Adipocyte (in vitro differentiated cells): ENCODE measurements at places on chromosomes 4 and X.

DNA sequence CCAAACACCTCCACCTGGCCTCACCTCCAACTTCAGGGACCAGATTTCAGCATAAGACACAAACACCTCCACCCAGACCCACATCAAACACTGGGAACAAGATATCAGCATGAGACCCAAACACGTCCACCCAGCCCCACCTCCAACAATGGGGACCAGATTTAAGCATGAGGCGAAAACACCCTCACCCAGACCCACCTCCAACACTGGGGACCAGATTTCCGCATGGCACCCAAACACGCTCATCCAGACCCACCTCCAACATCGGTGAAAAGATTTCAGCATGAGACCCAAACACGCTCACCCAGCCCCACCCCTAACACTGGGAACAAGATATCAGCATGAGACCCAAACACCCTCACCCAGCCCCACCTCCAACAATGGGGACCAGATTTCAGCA, 210.0 kb downstream of the ASMT start:
- no peak for DNase-seq

GRCh38 chr4:76809594-76810305, 88.2 kb downstream of the SOWAHB start:
- no peak for DNase-seq

GRCh38 chr4:39032218-39033085, at the start of gene TMEM156:
TSS of gene TMEM156 (minus strand) at chr4:39032409. CDS start at chr4:39032313, 96 bp downstream.
- no peak for DNase-seq

DNA sequence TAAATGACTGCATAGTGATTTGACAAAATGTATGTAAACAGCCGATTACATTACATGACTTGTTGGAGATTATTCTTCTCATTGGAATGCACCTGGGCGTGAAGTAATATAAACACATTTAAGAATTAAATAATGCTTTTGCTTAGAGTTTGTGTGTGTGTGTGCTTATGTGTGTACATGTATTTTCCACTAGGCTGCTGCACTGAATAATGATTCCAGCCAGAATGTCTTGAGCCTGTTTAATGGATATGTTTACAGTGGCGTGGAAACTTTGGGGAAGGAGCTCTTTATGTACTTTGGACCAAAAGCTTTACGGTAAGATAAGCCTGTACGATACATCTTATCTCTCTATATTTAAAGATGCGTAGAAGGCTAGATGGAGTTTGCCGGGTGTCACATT, 12.6 kb downstream of the NEIL3 start:
- no peak for DNase-seq

GRCh38 chr4:42391981-42392380, 5.3 kb upstream of the SHISA3 start:
- DNase-seq: no peak

GRCh38 chr4:98661371-98662054, 3.1 kb upstream of the TSPAN5 start:
- peak; percentile 62 for DNase-seq

DNA sequence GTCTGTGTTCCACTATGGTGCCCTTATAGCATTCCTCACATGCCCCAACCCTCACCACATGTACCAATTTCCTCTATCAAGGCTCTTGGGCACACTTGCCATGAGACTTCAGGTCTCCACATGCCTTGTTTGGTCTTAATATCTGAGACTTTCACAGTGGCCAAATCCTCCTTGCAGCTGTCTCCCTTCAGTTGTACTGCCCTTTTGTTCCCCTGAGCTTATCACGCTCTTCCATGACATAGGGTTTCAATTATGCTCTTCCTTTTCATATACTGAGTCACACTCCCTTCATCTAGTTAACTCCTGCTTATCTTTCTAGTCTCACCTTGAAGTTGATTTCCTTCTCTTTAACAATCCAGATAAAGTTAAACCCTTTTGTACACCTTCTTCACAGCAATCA, 212.9 kb downstream of the PDHA2 start:
- DNase-seq: peak; percentile 4

GRCh38 chr4:12105519-12105918, 676.8 kb upstream of the HS3ST1 start:
- DNase-seq: no peak

DNA sequence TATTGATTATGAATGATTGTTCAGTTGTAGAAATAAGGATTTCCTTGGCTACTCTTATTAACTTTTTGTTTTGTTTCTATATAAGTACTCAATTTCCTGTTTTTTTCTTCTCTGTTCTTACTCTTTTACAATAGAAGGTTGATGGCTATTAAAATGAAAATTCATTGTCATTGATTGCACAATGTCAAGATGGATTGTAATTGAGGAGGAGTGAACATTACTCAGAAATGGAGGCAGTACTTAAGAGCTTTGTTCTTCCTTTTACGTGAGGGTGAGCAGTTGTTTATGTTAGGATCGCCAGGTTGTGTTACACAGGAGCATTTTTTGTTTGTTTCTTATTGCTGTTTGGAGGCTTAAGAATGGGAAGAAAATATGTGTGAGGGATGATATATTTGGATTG, 2062.4 kb downstream of the ARAP2 start:
- no peak for DNase-seq

- DNase-seq: no peak
Observed at GRCh38 chrX:42450228-42450627, 327.7 kb downstream of the PPP1R2C start.

DNA sequence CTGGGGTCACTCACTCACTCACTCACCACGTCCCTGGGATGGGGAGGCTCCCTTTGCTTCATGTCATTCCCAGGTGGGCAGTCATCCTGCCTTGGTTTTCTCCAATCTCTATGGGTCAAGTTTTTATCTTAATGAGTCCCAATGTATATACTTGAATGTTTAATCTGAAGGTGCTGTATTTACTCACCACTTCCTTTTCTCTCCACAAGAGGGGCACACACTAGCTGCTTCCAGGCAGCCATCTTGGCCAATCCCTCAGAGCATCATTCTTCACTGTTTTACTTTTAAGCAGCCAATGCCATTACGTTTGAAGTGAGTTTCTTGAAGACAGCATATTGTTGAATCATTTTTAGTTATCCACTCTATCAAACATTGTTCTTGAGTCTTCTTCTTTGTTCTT, 153.4 kb upstream of the ARSJ start:
- no peak for DNase-seq

DNA sequence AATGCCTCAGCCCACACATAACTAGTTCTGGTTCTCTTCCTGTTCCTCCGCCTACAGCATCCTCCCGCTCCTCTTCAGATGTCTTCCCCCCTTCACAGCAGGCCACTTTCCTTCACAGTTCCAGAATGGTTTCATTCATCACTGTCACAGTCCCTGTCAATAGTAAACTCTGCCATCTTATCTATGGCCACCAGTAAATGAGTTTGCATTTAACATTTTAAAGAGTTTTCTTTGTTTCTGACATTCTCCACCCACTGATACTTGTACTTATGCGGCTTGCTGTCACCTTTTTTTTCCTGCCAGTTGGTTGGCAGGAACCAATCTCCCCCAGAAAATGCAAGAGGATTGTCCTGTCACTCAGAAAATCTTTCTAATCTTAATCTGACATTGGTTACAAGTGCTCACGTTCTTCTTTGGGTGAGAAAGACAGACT, 114.1 kb downstream of the GLUD2 start:
- DNase-seq: no peak

DNA sequence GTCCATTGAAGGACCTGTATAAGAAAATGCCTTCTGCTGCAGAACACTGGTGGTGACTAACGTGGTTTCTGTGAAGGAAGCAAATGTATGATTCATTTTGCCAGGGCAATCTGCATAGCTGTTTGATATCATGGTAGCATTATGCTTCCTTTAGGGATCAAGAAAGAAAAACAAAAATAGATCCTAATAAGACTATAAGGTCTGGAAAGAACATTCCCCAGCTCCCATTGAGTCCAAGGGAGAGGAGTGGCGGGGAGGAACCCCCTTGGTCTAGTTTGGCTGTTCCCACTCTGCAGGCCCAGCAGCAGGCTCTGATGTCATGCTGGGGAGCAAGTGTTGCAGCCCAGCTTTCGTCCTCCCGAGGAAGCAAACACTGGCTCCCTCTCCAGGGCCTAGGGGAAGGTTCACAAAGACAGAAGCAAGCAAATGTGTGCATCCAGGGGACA, 154.5 kb upstream of the GALNT7 start:
- peak; percentile 58 for DNase-seq

DNA sequence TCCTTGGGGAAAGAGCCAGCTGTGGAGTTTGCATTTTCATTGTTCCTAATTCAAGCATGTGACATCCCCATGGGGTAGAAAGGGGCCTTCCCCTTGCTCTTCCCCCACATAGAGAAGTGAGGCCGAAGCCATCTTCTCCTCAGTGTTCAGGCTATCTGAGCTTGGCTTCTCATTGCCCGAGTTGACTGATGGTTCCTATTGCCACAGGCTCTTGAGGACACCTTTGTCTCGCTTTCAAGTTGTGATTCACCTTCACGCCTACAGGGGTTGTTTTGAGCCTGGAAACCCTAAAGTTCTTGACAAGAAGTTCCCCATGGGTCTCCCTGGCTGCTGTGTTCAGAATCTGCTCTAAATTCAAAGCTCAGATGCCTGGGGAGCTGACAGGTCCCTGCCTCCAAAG, 25.0 kb downstream of the CCNQ start:
- no peak for DNase-seq

DNA sequence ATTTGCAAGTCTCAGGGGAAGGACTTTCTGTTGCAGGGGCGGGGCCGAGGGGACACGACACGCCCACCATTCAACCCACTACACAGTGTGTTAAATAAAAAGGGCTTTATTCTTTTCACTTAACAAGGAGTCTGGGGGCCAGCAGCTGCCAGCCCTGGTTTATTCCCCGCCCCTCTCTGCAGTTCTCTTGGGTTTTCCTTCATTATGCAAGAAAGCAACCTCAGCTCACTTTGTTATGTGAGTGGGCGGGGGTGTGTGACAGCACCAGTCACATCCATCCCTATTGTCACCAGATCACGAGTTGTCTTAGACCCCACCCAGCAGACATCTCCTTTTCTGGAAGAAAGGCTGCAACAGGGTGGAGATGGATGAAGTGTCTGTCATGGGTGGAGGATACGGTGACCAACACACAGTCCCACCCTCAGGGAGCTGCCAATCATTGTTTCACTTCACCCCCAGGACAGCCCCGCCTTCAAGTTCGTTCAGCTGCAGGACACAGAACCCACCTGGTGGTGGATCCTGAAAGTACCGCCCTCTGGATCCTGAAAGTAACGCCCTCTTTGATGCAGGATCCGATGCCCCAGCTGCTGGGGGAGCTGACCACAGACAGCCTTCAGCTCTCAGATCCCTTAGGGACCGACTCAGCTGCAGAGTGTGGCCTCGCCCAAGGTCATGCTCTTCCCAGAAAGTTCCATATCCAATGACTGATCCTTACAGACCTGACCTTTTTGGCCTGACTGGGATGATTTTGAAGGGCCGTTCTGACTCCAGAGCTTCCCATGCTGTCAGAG, 79.6 kb downstream of the SMIM20 start:
- DNase-seq: no peak
